Aorta (tissue), 5 donors: ENCODE measurements at places on chromosomes 2 and 18. TPM values are rescaled to one million over a fixed set of nuclear protein-coding genes. Genes with fewer than 3 reads are reported as not detected.

- no peak for DNase-seq
Observed at GRCh38 chr2:197810491-197810890, 6.1 kb downstream of the PLCL1 start.

DNA sequence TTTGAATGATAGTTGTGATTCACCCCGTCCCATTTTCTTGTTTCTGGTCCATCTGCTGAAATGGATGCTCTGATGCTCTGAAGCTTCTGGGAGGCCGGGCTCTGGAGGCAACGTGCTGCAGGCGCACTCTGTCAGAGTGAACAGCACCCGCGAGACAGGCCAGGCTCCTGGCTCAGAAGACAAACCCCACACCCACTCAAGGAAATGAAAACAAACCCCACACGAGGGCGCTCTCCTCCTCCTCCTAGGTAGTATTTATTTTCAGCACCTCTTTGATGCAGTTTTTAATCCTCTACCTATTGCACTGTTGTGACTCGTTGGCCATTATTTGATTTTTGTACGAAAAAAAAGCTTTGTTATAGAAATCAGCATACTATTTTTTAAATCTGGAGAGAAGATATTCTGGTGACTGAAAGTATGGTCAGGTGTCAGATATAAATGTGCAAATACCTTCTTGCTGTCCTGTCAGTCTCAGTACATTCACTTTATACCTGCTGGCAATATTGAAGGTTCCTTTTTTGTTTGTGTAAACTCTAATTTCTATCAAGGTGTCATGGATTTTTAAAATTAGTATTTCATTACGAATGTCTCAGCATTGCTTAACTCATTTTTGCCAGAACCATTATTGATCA lies 10.3 kb upstream of the CHST10 start:
- no peak for DNase-seq

DNA sequence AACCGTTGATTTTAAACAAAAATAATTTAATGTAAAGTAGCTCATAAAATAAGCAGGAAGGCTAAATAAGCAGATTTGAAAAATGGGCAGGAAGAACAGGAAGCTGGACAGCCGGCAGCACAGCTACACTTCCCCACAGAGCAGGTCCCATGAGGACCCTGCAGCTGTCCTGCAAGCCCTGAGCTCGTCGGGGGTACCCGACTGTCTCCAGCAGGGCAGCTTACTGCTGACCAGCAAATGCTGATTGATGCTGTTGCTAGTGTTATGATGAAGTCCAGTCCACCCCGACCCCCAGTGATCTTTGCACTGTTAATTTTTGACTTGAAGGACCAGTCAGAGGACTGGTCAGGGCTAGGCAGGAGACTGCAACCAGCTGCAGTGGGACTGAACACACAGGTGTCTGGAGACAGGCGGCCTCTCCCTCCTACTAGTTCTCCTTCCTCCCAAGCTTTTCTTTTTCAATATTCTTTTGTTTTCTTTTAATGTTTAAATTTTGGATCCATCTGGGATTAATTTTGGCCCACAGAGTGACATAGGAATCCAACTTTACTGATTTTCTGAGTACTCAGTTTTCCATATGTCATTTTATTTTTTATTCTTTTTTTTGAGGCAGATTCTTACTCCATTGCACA lies 27.7 kb downstream of the POLE4 start:
- DNase-seq = no peak

GRCh38 chr2:86239326-86239725 lies 40.1 kb downstream of the MRPL35 start:
- DNase-seq = no peak

DNA sequence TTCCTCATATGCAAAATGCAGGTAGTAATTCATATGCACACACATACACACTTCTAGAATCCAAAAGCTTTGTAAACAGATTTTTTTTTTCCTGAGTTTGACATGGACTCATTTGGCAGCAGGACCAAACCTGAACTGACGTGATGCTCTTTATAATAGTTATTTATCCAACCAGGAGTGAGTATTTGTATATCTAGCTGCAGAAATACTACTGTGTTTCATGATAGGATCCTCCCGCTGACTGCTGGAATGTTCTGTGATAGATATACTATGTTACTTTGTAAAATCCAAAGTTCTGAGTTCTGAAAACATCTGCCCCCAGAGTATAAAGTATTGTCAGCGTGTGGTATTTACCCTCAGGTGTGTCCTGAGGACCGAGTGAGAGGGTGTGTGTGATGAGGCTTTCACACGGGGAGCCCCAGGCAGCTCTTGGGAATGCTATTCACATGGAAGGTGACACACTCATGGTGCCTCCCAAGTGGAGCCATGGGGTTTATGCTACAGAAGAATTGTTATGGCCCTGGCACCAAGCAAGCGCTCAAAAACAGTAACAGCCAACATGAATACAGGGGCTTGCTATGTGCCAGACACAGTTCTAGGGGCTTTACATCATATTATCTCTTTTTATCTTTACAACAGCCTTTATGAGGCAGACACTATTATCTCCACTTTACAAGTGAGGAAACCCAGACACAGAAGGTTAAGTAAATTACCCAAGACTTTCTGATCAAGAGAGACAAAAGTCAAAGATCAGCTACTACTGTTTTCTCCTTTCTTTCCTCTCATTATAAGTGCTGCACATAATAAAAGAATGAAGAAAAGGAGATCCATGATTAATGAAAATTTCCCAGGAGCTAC lies 16.7 kb upstream of the TXNDC2 start:
- DNase-seq = no peak

- no peak for DNase-seq
Observed at GRCh38 chr18:49021433-49022129, 70.8 kb upstream of the SMAD7 start.

- DNase-seq = no peak
Observed at GRCh38 chr2:1728821-1729220, 15.5 kb downstream of the PXDN start.

GRCh38 chr2:172426635-172427255 lies 641 bp upstream of the ITGA6 start:
- DNase-seq = no peak

GRCh38 chr2:187500585-187501359 lies 52.7 kb upstream of the CALCRL start:
- DNase-seq = no peak

- no peak for DNase-seq
Observed at GRCh38 chr2:8587251-8587791, 94.5 kb upstream of the ID2 start.

DNA sequence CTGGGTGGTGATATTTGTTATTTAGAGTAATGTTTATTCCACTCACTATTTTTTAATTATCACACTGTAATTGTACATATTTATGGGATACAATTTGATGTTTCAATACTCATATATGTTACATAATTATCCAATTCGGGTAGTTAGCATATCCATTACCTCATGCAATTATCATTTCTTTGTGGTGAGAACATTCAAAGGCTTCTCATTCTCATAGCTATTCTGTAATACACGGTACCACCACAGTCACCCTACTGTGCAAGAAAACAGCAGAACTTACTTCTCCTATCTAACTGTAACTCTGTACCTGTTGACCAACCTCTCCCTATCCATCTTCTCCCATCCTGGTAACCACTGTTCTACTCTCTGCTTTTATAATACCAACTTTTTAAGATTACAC lies 4.6 kb downstream of the TBC1D8 start:
- DNase-seq = no peak

- no peak for DNase-seq
Observed at GRCh38 chr2:121187351-121187981, 97.5 kb downstream of the TFCP2L1 start.

- no peak for DNase-seq
Observed at GRCh38 chr2:122412360-122412759, 656.9 kb downstream of the TSN start.

GRCh38 chr2:166766220-166766619 lies 122.1 kb upstream of the XIRP2 start:
- DNase-seq = no peak

DNA sequence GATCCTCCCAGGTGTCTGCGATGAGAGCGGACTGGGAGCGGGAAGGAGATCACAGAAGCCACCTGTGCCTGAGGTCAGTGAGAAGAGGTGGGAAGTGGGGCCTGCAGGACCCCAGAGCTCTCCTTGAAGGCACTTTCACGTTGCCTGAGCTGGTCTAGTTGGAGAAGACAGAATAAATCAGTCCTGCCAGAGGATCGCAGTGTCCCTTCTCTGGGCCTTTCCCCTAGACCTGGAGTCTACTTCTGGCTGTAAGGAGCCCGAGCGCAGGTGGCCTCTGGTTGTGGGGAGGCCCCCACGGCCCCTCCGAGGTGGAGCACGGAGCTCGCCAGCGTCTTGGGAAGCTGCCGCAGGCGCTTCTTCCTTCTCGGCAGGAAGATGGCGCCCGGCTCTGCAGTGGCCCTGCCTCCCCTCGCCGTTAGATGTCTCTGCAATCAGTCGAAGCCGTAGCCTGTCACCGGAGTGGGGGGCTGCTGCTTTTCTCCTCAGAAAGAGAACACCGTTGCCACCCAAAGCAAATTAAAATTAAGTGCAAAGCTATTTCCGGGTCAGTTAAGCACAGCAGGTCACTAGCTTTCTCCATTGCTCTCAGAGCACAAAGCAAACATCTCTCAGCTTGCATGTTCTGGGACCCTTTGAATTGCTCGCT lies 212.0 kb upstream of the MYT1L start:
- peak; percentile 58 for DNase-seq

- DNase-seq = no peak
Observed at GRCh38 chr2:204040016-204040415, 103.5 kb downstream of the ICOS start.

- no peak for DNase-seq
Observed at GRCh38 chr2:174334781-174335251, at the start of gene SP9. SP9 (plus strand) TSS chr2:174334954; CDS start chr2:174335093, 139 bp downstream.

GRCh38 chr2:196131949-196132925 lies 39.1 kb downstream of the STK17B start:
- no peak for DNase-seq

DNA sequence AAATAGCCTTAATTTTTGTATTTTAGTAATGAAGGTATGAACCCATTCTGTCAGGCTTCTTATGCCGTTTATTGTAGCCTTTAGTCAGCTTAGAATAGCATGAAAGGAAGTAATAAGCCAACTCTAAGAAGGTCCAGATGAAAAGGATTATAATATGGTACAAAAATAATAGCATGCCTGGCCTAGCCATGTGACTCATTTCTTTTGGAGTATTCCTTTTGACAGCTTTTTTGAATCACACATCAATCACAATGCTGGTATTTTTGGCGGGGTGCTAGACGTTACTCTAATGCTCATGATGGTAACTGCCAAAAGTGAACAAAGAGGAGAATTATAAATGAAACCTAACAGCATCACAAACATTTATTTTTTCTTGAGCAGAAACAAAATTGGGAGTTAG lies 19.9 kb downstream of the FMNL2 start:
- DNase-seq = no peak

DNA sequence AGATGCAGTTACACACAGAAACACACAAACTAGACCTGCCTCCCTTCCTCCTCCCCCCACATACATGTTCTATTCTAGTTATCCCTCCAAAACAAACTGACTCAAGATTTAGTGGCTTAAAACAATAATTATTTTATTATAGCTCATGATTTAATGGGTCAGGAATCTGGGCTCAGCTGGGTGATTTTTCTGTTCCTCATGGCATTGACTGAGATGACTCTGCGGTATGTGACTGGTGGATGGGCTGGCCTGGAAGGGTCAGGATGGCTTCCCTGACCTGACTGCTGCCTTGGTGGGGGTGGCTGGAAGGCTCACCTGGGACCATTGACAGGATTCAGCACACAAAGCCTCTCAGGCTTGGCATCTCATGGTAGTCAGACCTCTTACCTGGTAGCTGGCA lies 33.7 kb upstream of the NTSR2 start:
- no peak for DNase-seq

- peak; percentile 70 for DNase-seq
Observed at GRCh38 chr2:232365621-232366321, 12.8 kb upstream of the ALPP start.

- DNase-seq = no peak
Observed at GRCh38 chr2:42480402-42480801, 13.4 kb downstream of the KCNG3 start.

DNA sequence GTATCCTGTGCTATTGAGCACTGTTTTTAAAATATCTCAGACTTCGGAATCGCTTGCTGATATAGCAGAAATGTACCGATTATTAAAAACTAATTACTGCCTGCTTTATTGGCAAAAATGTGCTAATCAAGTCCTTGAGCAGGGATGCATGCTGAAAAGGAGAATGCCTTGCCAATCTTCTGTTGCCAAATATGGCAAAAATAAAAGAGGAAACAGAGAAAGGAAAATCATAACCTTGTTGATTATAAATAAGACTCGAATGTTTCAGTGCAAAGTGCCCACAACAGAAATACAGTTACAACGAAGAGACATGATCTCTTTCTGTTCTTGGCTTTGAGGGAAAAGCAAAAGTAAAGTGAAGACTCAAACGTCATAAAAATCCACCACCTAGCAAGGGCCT lies 248.5 kb downstream of the TMEM182 start:
- no peak for DNase-seq

- DNase-seq = peak; percentile 88
Observed at GRCh38 chr2:26000561-26001082, 18.3 kb upstream of the KIF3C start.

DNA sequence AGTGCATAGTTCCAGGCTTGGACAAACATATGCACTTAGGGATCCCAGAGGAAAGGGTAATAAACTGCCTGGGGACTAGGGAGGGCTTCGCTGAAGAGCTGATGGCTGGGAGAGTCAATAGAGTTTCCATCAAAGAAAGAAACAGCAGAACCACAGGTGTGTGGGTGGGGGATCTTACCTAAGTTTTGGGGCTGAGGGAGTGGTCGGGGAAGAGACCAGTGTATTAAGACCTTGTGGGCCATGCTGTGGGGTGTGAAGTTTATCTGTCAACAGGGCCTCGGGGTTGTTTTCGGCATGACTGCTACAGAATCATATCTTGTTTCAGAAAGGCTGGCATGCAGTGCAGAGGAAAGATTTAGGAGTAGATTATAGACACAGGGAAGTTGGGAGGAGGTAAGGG lies 31.2 kb upstream of the GTF2A1L start:
- DNase-seq = no peak

Gene GCG
- total RNA-seq = not detected

Gene RAX
- not detected for total RNA-seq

Gene TWIST2
- 12.9 TPM for total RNA-seq

Gene MAP3K19
- not detected for total RNA-seq

Gene SAG
- not detected for total RNA-seq

Gene NR4A2
- total RNA-seq = 62.0 TPM

Gene SPRED2
- total RNA-seq = 38.3 TPM

Gene DPYSL5
- not detected for total RNA-seq

Gene MARCO
- total RNA-seq = 22.2 TPM

Gene POTEI
- 0.26 TPM for total RNA-seq

Gene MYO5B
- total RNA-seq = 4.5 TPM

Gene SIX3
- not detected for total RNA-seq

Gene MAL
- 1.2 TPM for total RNA-seq

Gene FRZB
- total RNA-seq = 71.4 TPM

Gene CDKL4
- total RNA-seq = 1.3 TPM

Gene MC4R
- total RNA-seq = not detected

Gene TFPI
- total RNA-seq = 105 TPM

Gene LYG1
- 1.8 TPM for total RNA-seq
